ENCODE measurements at places on chromosomes 11 and 22. TPM values are rescaled to one million over a fixed set of nuclear protein-coding genes. Genes with fewer than 3 reads are reported as not detected.

DNA sequence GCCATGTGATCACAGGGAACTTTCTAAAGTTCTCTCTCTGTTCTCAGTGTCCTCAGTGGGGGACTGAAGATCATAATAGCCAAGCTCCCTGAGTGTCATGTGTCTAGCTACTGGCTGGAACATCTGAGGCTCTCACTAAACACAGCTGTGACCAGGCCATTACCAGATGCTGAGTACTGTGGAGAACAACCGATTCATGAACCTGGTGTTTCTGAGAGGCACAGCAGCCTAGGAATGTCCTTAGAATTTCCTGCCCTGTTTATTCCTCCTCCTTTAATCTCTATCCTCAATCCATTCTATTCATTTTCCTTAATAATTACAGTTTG is 93.0 kb downstream of the ME3 start:
- no peak for DNase-seq

GRCh38 chr11:121029813-121030445 is 6.0 kb downstream of the TBCEL start:
- no peak for DNase-seq

- no peak for DNase-seq
Measured at GRCh38 chr22:31211482-31211861, 626 bp upstream of the LIMK2 start.

DNA sequence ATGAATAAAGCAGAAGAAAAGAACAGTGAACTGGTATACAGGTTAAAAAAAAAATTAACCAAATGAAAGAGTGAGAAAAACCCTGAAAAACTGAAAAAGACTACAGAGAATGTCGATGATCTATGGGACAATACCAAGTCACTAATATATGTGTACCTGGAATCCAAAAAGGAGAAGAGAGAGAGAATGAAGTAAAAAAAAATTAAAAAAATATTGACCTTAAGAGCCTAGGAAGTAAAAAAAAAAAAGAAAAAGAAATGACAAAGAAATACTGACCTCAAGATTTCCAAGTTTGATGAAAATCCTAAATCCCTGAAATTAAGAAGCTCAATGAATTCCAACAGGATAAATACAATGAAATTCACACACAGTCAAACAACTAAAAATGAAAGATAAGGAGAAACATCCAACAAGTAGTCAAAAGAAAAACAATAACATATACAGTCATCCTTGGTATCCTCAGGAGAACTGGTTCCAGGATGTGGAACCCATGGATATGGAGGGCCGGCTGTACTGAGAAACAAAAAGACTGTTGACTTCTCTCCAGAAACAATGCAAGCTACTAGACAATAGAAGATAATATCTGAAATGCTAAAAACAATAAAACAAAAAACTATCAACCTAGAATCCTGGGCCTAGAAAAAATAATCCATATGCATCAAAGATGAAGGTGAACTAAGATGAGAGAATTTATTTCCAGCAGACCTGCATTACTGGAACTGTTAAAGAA is 33.5 kb upstream of the SERPIND1 start:
- DNase-seq, result no peak

DNA sequence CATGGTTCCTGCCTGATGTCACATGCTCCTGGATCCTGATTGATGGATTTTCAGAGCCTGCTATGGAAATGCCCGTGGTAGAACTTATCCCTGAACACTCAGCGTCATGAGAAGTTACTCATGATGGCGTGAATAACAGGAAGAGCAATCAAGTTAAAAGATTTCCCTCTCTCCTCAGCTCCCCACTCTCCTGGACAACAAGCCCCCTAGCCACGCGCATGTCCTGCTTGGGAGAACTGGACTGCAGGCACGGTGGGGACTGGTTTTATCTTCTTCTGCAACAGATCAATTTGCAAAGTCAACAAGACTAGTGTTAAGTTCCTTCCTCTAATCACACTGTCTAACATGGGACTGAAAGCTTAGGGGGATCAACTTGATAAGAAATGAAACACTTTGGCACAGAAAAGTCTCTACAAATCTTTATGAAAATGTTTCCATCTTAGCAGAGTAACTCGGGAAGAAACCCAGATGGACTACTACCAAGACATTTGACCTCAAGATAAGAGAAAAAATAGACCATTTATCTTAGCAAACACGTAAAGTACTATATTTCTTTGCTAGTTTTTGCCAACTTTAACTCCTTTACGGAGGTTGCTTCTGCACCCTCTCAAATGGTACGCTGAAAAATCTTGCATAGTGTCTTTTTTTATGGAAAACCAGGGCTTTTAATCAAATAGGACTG is 27.6 kb downstream of the POU2AF1 start:
- DNase-seq, result no peak

DNA sequence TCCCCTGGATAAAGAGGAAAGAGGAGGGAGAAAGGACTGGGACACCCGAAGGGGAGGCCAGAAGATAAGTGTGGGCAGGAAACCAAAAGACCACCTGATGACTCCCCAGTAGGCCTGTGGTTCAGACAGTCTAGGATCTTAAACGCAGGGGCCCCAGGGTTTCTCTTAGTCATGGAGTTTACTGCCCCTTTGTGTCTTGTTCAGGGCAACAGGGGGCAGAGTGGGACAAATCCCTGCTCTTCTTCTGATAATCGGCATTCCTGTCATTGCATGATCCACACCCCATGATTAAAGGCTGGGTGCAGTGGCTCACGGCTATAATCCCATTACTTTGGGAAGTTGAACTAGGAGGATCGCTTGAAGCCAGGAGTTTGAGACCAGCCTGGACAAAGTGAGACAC is 4.7 kb upstream of the TMPRSS13 start:
- DNase-seq, result no peak

DNA sequence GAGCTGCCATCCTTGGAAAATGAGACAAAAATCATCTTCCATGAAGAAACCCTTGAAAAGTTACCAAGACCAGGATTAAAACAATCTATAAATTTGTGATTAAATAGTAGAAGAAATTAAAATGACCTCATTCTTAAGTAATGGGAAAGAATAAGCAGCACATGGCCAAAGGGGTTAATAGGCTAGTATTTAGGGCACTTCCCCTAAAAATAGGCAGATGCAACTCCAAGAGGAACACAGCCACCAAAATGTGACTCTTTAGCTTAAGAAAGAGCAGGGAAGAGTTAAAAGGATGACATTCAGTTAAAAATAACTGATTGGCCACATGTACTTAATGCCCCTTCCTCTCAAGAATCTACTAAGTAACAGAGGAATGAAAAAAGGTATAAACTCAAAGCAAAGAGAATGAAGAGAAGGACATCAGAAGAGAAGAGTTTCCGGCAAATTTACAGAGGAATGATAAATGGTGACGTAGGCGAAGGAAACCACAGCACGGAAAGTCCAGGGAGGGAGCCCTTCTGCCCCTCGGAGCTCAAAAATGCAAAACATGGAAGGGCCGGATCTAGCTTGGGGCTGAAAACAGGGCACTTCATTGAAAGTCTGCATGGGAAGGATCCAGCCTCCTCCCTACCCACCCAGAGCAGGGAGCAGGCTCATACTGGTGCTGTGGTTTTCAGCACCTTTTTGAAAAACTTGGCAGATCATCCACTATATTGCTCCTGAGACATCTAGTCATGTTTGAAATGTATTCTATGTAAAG is 17.8 kb downstream of the SCUBE2 start:
- DNase-seq, result no peak

DNA sequence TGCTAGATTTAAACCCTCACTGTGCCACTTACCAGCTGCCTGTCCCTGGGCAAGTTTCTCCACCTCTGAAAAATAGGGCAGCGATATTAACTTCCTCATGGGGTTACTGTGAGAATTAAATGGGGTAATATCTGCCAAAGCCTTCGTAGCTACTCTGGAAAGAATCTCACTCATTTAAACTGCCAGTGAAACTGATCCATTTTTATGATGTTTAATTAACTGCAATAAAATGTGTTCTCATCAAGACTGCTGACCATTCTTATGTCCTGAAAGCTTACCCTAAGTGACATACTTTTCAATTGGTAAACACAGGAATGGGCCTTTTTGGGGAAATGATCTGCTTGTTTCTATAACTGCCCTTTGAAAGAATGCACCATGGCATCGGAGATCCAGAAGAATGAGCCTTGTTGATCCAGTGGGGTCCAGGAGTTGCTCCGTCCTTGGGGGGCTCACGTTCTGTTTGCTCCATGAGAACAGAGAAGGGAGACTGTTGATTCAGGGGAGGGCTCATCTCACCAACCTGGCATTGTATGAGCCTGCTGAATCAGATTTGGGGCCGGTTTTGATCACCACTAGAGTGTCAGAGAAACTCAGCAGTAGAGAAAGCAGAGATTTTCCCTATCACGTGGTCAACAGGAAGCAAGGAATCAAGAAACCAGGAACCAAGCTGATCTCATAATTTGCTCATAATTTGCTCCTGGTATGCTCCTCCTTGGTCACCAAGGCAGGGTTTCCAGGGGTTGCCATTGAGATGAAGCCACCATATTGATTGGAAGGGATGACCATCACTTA is 7.0 kb upstream of the CCDC86 start:
- DNase-seq, result no peak

GRCh38 chr11:95897731-95898130 is 26.2 kb downstream of the MTMR2 start:
- no peak for DNase-seq

DNA sequence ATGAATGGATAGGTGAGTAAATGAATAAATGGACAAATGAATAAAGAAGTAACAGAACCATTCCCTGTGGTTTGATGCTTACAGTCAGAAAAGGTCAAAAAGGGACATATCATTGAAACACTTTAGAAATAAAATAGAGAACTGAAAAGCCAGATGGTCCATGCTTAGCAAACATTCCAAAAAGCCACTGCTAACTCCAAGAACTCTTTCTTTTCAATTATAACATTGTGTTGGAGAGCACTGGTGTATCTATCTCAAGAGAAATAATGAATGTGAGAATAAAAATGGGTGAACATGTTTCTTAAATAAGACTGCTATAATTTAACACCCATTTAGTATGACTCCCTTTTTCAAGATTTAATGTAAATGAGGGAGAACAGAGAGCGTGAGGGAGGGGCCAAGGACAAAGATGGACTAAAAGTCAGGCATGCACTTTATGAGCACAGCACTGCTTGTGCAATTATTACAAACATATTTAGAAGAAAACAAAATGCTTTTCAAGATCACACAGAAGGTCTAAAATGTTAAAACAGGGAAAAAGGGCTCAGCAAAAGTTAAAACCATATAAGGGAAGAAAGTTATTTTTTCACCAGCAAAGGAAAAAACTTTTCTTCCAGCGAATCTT is 224.3 kb upstream of the PITPNB start:
- no peak for DNase-seq

The GAL3ST1 gene
- total RNA-seq, result 18.8 TPM

DNA sequence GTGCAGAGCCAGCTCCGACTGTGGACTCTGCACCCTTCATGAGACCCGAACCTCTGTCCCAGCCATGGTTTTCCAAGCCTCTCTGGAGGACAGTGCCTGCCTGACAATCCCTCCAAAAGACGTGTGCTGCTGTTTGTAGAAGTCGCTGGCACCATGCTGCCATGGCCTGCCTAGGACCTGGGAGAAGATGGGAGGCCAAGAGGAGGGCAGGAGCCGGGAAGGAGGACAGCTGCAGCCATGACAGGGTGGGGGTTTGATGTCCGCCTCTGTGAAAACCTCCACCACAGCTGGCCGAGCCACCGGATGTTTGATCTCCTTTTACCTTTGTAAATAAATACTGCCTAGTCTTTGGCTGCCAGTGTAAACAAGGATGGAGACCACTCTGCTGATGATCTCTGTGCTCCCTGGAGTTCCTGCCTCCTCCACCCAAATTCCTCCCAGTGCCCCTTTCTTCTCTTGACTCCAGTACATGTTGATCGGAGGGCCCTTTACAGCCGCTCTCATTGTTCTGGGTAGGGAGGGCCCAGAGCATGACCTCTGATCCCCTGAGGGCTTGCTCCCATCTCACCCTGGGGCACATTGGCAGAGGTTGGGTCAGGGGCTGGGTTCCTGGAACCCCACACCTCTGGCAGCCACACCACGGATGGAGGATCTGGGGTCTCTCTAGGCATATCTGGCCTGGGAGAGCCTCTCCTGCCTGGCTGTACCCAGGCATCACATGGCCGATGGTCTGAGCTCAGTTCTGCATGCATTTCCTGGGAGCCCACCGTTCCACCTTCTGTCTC is 66.9 kb downstream of the BCR start:
- no peak for DNase-seq

The TMEM45B gene
- total RNA-seq, result 191 TPM

DNA sequence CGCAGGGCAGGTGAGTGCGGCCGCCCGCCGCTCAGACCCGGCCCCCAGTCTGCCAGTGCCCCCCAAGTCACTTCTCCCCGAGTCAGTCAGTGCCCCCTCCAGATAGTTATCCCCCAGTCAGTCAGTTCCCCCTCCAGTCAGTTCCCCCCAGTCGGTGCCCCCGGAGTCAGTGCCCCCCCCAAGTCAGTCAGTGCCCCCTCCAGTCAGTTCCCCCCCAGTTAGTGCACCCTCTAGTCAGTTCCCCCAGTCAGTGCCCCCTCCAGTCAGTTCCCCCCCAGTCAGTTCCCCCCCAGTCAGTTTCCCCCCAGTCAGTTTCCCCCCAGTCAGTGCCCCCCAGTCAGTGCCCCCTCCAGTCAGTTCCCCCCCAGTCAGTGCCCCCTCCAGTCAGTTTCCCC is 411 bp downstream of the PPP6R2 start:
- DNase-seq, result no peak

DNA sequence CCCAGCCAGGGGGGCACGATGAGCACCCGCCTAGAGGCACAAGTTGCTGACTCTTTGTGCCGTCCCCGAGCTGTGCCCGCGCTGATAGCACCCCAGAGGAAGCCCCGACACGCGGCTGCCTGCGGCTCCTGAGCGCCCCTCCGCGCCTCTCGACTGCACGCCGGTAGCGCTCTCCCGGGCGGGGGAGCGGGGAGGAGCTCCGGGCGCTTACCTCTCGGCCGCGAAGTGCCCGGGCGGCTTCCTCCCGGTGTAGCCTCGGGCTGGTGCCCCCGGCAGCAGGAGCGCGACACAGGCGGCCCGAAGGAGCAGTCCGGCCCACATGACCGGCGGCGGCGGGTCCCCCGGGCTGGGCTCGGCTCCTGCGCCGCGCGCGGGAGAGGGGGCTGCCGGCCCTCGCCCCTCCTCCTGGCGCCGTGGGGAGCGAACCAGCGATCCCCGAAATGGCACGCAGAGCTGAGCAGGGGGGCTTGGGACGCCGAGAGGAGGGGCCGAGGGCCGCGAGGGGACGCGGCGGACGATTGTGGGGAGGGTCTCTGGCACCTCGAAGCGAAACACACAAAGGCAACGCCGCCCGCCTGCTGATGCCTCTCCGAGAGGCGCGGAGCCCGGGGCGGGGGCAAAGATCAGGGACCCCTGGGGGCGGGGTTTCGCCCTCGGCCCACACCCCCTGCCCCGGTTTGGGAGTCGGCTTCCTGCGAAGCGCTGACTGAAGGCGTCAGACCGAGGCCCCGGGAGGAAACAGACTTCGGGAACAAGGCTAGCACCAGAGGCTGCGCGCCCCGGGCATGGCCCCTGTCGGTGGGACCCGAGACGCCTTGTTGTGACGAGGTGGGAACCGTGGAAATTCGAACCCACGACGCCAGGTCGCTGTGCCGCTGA is at the start of gene VWCE:
VWCE (minus strand) TSS at position 600 of the 879 bp plus-strand sequence; CDS start at position 321, 279 bp downstream.
- peak; percentile 48 for DNase-seq

The TMEM86A gene
- total RNA-seq, result 0.89 TPM

GRCh38 chr11:61513143-61513765 is 4.7 kb downstream of the LRRC10B start:
- no peak for DNase-seq

GRCh38 chr11:17208257-17208999 is 642 bp upstream of the PIK3C2A start:
- peak; percentile 74 for DNase-seq

GRCh38 chr11:46826310-46827044 is 19.6 kb downstream of the CKAP5 start:
- DNase-seq, result peak; percentile 83
